ENCODE measurements at places on chromosomes 3 and 15.

DNA sequence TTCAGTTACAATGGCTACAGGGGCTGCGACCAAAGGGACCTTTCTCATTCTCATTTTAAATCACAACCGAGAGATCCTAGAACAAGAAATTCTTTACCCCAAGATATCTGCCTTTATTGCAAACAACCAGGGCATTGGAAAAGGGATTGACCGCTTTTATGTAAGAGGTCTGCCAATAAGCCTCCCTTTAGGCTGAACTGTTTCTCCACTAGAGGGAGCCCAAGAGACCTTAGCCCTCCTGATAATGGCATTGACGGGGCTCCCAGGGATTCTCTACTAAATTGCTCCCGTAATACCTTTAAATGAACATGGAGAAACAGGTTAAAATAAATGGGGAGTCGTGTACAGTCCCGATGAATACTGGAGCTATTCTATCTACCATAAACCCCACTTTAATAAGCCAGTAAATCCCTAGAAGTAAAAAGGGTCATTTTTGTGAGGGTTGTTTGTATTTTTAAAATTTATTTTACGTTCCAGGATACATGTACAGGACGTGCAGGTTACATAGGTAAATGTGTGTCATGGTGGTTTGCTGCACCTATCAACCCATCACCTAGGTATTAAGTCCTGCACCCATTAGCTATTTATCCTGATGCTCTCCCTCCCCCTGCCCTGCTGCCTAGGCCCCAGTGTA lies 7.5 kb upstream of the IGSF10 start:
- DNase-seq, result no peak

GRCh38 chr3:73030073-73030597 lies 31.3 kb upstream of the EBLN2 start:
- no peak for DNase-seq

DNA sequence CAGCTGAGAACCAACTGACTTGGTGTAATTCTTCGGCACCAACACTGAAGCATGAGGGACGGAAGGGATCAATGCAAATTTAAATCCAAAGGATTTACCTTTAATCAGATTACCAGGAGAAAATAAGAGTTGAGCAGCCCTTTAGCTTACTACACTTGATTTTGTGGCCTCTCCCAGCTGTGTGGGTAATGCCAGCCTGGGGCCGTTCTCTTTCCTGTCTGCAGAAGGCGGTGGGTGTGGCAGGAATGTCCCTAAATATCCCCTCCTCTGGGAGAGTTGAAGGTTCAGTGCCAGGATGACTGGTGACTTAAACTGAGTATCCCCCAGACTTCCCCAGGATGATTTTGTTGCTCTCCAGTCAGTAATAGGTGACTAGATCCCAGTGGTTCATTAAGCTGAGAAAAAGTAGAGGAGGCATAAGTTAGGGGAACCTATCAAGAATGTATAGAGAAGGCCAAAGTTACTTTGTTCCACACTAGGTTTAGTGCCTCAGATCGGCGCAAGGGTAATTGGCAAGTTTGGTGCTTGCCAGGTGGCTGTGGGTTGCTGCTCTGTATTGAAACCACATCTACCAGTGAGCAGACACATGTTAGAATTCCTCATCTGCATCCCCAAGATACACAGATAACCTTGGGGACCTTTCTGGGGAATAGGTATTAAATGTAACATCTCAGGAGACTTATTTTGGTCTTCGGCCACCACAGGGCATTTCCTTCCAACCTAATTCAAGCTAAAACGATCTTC lies 23.1 kb downstream of the MAPKBP1 start:
- DNase-seq, result no peak

DNA sequence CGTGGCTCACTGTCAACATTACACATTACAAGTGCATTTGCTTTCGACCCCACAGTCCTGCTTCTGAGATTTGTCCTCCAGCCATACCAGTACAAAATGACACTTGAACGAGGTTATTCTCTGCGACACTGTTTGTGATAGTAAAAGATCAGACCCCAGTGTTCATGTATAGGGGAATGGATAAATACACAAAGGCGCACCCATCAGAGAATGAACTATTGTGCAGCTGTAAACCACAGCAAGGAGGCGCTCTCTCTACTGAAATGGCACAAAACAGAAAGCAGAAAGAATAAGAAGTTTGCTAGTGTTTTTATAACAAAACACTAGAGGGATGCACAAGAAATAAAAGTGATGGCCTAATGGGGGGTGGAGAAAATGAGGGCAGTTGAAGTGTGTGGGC lies 4.9 kb upstream of the CHSY1 start:
- DNase-seq, result no peak

GRCh38 chr15:66284271-66284670 lies 9.1 kb upstream of the DIS3L start:
- no peak for DNase-seq

GRCh38 chr3:17935222-17935621 lies 192.8 kb upstream of the TBC1D5 start:
- no peak for DNase-seq

- no peak for DNase-seq
These were observed 6.8 kb downstream of the ALDH1A2 start for GRCh38 chr15:58058729-58059128.

DNA sequence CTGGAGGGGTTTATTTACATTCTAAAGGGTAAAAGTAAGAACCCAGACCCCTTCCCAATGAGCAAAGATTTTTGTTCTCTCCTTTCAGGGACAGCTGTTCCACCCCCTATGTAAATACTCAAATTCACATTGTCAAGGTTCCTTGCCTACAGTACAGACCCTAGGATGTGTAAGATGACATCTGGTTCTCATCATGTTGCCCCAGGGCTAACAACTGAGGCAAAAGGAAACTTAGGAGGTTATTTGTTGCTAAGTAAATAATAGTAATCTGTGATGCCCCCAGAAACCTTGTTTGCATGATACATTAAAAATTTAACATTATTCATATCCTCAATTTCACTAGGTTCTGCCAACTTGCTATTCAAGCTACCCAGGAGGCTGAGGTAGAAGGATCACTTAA lies 135.0 kb upstream of the CCNL1 start:
- DNase-seq, result no peak

DNA sequence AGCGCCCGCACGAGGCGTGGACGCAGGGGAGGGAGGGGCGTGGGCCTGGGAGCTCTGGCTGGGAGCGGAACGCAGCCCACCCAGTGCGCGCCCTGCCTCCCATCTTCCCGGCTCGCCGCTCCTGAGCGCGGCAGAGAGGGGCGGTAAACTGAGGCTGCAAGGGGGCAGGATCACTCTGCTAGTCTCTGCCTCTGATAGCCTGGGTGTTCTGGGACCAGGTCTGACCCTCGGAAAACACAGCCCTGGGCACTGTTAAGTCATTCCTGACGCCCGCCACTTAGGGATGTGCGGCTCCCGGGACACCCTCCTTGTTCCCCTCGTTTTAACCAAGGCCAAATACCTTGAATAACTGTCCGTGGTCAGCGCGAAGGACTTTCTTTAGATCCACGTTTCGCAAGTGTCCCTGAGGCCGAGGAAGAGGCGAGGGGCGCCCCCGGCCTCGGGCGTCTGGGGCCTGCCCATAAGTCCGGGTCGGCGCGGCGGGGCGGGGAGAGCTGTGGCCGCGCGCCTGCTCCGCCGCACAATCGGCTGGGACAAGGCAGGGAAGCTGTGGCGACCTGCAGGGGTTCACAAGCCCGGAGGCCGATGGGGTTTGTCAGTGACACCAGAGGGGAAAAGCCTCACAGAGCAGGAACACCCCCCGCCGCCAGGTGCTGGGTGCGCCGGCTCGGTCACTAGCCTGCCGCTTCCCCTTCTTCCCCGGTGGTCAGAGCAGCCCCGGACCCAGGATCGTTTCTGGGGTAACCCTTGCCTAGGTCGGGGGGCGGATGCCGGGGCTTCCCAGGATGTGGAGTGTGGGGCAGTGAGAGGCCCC lies 1.5 kb downstream of the ITPKA start:
- DNase-seq, result no peak

GRCh38 chr3:169722724-169723123 lies 42.1 kb downstream of the TERC start:
- DNase-seq, result no peak

DNA sequence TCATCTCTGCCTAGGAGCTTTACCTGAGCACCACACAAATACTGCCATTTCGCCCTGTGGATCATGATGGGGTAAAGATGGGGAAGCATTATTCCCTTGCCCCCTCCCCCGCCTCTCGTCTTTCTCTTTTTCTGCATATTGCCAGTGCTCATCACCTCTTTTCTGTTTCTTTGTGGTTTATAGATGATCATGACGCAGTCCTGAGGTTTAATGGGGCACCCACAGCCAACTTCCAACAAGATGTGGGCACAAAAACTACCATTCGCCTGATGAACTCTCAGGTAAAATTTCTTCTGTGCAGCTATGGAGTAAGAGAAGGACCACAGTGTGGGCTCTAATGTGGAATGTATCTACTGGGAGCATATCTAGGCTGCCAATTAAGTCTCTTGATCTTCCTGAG lies 88.2 kb downstream of the RPL39L start:
- no peak for DNase-seq

GRCh38 chr3:36852071-36852470 lies 87.7 kb upstream of the DCLK3 start:
- no peak for DNase-seq

GRCh38 chr3:39166134-39166710 lies 12.8 kb upstream of the CSRNP1 start:
- no peak for DNase-seq

DNA sequence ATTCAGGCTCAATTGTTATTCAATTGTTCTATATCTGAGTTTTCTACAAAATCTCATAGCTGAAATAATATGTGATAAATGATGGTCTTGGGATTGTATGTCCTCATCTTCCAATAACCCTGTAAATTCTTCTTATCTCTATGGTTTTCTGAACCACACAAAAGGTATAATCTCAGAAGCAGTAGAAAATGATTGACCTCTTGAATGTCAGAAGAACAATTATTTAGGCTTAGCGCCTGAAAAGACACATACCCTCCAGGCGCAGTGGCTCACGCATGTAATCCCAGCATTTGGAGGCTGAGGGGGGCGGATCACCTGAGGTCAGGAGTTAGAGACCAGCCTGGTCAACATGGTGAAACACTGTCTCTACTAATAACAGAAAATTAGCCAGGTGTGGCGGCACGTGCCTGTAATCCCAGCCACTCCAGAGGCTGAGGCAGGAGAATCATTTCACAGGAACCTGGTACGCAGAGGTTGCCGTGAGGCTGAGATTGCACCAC lies 288.0 kb upstream of the TBC1D5 start:
- DNase-seq, result no peak

GRCh38 chr3:40464339-40465110 lies 7.4 kb downstream of the RPL14 start:
- DNase-seq, result no peak

DNA sequence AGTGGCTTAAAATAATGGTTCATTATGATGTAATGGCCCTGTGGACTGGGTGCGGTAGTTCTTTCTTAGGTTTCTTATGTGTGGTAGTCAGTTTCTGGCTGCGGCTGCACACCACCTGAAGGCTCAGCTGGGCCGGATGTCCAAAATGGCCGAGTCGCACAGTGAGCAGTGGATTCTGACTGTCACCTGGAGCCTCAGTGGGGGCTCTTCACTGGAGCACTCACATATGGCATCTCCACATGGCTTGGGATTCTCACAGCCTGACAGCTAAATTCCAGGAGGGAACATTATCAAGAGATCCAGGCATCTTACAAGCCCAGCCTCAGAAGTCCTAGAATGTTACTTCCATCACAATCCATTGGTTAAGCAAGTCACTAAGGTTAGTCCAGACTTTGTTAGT lies 26.8 kb upstream of the ALDH1L1 start:
- DNase-seq, result no peak

- DNase-seq, result no peak
These were observed 220.7 kb downstream of the FHIT start for GRCh38 chr3:61030469-61031035.

DNA sequence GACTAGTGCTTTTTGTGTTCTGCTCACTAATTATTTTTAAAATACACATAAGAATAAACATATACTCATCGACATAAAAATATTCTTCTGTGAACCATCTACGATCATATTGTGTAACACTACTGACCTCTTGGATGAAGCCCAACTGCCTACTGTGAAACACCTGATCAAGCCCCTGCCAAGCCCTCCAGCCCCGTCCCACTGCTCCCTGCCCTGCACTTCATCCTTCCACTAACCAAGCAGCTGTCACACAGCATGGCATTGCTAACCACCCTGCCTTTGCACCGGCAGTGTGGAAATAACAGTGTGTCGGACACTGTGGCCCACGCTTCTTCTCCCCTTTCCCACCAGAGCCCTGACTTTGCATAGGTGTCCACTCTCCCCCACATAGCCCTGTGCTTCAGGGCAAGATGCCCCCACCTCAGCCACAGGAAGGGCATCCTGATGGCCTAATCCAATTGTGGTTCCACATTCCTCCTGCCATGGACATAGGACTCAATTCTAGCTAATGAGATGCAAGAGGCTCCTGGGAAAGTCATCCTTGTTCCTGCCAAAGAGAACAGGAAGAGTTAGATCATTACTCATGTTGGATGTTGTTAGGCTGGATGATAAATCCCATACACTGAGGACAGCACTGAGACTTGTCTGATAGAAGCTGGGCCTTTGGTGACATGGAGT lies 35.0 kb upstream of the ARID3B start:
- no peak for DNase-seq

DNA sequence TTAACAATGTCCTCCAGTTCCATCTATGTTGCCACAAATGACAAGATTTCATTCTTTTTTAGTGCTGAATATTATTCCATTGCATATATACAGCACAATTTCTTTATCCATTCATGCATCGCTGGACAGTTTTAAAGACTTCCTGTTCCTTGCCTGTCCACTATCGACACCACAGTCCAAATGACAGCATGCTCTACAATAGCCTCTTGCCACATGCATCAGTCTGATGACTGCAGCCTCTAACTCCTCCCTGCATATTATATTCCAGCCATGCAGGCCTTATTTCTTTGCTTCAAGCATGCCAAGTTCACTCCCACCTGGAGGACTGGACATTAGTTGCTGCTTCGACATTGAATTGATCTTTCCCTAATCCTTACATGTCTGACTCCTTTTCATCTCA lies 306.2 kb downstream of the FOXP1 start:
- no peak for DNase-seq

DNA sequence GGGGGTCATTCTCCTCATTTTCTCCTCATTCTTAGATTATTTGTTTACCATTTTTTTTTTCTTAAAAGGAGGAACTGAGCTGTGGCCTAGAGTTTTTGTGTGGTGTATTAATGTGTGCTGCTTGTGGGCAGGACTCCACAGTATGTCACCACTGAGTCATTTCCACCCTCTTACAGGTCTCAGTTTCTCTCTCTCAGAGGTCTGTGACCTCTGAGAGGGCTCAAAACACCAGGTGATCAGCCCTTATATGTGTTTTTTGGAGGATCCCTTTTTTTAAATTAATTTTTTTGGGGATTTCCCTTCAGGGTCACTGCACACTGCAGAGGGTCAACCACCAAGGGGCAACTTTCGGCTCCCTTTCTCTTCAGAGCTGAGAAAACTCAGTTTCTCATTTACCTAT lies 166.4 kb downstream of the SUCNR1 start:
- DNase-seq, result no peak

- no peak for DNase-seq
These were observed 627 bp upstream of the FAM131A start for GRCh38 chr3:184336547-184337398.

- DNase-seq, result no peak
These were observed 8.7 kb downstream of the BTD start for GRCh38 chr3:15610082-15610759.
